CD4-positive, alpha-beta T cell treated with Interleukin-15 for 1 hour (primary cell): ENCODE measurements at places on chromosomes 4 and X.

GRCh38 chrX:48083706-48084105, 12.3 kb upstream of the ZNF630 start:
- DNase-seq, result no peak

DNA sequence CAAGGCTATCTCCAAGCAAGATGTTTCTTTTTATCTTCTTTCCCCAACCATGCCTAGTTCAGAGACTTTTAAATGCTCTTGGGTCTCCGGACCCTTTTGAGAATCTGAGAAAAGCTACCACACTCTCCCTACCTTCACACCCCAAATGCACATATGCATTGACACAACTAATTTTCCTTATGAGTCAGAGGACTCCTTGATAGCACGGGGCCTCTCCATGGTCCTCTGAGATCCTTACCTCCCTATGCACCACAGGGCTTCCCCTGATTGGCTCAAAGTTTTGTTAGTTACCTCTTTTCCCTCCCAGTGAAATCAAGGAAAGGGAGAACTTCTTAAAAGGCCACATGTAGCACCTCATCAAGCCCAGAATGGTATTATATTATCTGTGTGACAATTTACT, 86.8 kb upstream of the ATP6AP2 start:
- no peak for DNase-seq

DNA sequence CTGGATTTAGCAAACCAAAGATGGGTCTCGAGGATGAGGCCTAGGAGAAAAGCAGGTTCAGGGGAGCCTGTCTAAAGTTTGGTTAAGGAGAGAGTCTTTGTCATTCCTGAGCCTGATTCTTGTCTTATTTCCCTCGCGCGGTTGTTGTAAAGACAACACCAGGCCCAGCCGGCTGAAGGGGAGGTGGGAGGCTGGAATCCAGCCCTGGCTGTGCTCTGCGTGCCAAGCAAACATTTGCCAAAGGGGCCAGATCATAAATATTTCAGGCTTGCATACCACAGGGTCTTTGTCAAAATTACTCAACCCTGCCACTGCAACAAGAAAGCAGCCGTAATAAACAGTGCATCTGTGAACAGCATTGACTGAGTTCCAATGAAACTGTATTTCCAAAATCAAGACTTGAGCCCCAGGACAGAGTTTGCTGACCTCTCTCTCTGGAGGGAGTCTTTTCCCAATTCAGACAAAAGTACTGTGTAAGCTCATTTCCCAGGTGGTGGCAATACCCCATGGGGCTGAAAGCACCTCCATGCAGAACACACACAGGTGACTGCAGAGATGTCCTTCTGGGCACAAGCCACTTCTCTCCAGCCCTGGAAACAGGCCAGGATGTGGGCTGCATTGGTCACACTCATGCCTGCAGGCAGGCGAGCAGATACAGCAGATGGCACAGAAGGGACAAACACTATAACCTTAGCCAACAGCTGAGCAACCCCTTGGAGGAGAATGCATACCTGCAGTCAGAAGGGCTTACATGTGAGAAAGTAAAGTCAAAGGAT, 320.3 kb downstream of the STK32B start:
- no peak for DNase-seq

- DNase-seq, result no peak
Measured at GRCh38 chrX:19595043-19595677, 79.9 kb upstream of the MAP3K15 start.

GRCh38 chrX:115652221-115652620, 91.2 kb downstream of the PLS3 start:
- no peak for DNase-seq

DNA sequence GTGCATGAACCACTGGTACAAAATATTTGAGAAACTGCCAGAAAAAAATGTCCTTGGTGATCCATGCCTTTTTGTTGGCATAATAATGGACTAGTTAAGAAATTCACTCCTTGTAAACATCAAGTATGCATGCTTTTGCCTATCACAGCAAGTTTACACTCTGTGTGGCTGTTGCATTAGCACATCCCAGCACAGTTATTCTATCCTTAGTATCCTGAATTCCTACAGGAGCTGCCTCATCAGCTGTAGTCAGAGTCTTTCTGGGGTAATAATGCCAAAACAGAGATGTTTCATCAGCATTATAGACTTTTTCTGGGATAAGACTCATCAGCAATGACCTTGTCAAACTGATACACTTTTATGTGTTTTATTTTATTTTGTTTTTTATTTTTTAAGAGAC, 82.8 kb downstream of the CHIC2 start:
- DNase-seq, result no peak

GRCh38 chr4:158234671-158235070, 24.4 kb downstream of the TMEM144 start:
- DNase-seq, result no peak

DNA sequence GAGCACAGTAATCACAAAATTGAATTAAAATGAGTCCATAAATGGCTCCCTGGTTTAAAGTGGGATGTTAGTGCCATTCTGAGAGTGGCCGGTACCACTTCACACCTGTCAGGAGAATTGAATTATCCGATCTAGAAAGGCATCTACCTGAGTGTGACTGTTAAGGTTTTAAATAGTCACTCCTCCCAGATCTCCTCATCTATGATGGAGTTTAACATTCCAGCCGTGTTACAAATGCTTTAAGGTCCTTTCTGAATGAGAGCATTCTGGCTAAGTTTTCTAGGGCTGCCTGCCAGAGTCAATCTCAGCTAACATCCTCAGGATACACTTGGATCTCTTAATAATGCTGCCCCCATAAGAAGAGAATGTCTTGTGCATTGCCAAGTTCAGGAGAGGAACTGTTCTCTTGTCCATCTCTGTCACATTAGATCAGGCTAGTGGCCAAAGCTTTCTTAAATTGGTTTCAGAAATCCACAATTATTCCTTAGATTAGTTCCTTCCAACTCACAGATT, 231.1 kb downstream of the SLC39A8 start:
- no peak for DNase-seq

DNA sequence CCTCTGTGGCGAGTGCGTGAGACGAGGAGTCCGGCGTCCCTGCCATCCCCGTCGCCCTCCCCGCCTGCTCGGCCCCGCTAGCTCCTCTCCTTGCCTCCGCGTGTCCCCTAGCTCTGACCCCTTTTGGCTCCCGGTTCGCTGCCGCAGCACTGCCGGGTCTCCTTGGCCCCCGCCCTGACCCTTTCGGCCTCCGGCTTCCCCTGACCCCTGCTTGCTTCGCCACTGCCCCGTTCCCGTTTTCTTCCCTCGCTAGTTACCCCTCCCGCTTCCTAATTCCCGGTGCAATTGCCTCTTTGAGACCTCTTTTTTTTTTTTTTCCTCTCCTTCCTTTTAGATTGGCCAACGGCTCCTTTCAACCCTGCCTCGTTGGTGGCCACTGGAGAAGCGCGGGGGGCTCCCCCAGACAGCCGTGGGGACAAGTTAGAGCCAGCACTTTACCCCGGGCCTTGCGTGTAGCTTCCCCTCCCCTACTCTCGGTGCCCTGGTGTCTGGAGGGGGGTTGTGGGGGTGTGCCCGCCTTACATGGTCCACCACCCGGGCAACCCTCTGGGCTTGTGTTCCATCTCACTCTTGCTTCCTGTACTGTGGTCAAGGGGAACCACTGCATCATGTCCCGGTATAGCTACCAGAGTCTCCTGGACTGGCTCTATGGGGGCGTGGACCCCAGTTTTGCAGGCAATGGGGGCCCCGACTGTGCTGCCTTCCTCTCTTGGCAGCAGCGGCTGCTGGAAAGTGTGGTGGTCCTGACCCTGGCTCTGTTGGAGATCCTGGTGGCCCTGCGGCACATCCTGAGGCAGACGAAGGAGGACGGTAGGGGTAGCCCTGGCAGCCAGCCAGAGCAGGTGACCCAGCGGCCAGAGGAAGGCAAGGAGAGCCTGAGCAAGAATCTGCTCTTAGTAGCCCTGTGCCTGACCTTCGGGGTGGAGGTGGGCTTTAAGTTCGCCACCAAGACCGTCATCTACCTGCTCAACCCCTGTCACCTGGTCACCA, 548 bp downstream of the TMEM164 start:
- peak; percentile 18 for DNase-seq

GRCh38 chrX:19344661-19345060, 934 bp downstream of the PDHA1 start:
- DNase-seq, result no peak

GRCh38 chr4:19531906-19532848, 719.5 kb upstream of the SLIT2 start:
- no peak for DNase-seq

DNA sequence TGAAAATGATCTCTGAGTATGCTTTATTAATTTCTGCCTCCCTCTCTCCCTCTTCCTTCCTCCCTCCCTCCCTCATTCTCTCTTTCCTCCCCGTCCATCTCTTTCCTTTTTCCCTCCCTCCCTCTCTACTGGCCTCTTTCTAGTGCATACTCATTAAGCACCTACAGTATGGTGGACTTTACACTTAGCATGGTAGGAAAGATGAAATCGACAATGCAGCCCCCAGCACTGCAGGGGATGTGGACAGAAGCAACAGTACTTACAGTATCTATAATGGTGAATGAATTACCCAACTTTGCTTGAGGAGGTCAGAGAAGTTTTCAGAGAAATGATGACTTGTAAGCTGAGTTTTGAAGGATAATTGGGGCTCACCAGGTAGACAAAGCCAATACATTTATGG, 143.8 kb upstream of the RPS6KA3 start:
- DNase-seq, result no peak

DNA sequence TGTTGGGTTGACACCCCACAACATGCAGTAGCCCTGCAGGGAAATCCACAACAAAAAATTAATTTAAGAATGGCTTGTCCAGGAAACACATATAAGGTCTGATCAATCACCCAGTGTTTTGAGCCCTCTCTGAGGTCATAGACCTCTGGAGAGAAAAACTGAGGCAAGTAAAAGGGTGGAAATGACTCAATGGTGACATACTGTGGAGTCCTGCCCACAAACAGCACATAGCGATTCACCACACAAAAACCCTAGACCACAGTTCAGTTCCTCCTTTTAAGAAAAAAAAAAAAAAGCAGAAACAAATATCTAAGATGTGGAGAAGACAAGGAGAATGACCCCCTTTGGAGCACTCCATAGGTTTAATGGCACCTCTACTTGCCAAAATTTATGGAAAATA, 2691.0 kb downstream of the PCDH7 start:
- no peak for DNase-seq

GRCh38 chrX:1554469-1555210, 17.7 kb upstream of the P2RY8 start:
- peak; percentile 86 for DNase-seq

GRCh38 chr4:11593576-11594116, 165.0 kb upstream of the HS3ST1 start:
- DNase-seq, result no peak

DNA sequence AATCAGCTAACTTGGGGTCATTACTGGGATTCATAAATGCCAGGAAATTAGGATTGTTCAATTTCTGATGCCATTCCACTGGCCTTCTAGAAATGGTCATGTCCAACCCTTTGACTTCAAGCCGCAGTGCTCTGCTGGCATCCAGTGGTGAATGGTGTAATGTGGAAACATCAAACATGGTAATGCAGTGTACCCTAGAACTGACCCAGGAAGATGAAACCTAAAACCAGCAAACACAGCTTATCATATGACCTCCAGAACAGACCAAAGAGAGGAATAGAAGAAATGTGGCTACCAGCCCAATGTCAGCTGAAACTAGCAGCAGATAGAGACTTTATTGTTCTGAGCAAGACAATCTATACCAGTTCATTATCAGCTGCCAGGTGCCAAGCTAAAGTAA, 13.8 kb downstream of the CXCL13 start:
- no peak for DNase-seq

DNA sequence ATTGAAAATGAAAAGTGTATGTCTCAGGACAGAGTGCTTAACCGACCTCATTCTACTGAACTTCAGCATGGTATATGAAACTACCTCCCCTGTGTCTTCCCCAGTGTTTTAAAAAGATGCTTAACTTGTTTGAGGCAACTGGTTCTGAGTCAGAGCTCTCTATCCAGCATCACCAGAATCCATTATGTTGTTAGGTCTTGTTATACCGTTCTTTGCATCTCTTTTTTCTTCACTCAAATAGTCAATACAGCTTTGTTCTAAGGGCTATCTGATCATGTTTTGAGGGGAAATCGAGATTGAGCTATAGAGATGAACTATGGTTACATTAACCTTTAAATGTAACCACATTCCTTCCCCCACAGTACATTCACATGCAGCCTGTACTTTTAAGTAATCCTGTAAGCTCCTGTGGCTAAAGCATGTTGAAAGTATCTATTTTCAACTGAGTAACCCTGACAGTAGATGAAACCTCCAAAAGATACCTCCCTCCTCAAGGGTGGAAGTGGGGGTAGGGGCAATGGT, 514.4 kb downstream of the RPA4 start:
- no peak for DNase-seq

DNA sequence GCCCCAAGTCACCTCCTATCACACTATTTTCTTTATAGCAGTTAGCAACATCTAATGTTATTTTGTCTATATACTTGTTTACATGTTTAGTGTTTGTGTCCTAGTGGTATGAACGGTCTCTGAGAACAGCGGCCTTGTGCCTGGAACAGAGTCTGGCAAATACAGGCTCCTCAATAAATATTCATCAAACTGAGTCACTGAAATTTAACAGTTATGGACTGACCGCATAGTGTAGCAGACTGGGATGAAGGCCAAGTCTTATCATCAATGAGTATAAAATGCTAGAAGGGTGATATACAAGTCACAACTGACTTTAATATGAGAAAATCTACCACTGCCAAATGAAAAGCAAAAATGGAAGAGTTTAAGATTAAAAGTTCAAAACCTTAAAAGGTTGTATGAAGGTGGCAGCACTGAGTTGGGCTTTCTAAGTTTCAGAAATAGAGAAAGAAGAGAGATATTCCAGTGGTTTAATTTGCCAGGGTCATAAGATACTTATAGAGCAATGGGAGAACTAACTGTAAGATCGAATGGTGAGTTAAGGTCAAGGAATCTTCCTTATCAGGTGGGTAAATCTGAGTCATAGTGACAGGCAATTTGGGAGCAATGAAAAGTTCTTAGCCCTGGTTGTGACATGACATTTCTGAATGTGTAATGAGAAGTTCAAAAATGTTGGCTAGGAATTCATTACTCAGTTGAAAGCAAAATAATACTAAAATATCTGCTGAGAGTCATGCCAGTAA, 34.9 kb downstream of the ELOVL6 start:
- DNase-seq, result no peak

GRCh38 chr4:85094735-85095134, 128.2 kb upstream of the WDFY3 start:
- DNase-seq, result no peak

DNA sequence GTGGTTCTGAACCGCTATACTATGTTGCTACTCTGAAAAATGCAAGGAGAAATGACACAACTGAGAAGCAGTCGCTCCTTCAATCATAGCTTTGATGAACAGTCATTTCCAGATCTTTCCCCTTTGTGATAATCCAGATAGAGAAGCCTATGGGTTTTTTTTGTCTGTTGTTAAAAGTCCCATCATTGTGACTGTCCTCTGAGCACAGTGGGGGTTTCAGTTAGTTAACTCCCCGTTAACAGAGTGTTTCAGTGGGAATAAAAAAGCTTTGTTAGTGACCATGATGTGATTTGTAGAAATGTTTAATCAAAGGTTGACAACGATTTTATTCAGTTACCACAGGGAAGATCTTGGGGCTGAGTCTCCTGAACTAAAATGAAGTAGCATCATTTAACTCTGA, 176.2 kb upstream of the MAOA start:
- DNase-seq, result no peak

- no peak for DNase-seq
Measured at GRCh38 chrX:138057883-138058282, 492.0 kb downstream of the ZIC3 start.
